ENCODE measurements at places on chromosomes 12 and 14.

DNA sequence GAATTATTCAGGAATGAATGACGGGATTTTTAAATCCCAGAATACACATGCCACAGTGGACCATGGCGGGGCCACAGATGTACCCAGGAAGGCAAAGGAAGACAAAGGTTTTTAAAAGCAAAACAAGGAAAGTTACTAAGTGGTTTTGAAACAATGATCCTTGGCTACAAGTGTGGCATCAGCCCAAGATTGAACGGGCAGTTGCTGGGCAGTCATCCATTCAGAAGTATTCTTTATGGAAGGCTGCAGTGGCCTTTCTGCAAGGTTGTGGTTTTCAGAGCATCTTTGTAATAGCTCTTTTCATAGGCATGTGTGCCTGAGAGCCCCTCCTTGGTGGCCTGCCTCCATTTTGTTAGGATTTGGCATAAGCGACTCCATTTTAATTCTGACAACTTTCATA is 13.4 kb upstream of the IFI27 start:
- DNase-seq, result no peak

- DNase-seq, result no peak
Measured at GRCh38 chr12:11891346-11891745, 179.4 kb upstream of the BCL2L14 start.

DNA sequence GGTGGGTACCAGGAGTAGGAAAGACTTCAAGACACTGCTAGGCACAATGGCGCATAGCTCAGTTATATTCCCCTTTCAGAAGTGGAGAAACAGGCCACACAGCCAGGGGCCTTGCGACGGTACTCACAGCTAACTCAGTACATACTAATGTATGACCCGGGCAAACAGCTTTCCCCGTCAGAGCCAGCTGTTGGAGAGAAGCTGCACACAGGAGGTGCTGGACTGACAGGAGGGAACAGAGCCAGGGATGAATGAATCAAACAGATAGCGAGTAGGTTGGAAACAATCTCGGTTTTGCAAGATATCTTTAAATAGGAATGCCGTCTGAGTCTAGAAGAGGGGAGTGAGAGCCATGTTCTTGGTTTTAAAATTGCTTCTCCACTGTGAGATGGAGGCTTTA is 45.5 kb downstream of the PRIMA1 start:
- no peak for DNase-seq

DNA sequence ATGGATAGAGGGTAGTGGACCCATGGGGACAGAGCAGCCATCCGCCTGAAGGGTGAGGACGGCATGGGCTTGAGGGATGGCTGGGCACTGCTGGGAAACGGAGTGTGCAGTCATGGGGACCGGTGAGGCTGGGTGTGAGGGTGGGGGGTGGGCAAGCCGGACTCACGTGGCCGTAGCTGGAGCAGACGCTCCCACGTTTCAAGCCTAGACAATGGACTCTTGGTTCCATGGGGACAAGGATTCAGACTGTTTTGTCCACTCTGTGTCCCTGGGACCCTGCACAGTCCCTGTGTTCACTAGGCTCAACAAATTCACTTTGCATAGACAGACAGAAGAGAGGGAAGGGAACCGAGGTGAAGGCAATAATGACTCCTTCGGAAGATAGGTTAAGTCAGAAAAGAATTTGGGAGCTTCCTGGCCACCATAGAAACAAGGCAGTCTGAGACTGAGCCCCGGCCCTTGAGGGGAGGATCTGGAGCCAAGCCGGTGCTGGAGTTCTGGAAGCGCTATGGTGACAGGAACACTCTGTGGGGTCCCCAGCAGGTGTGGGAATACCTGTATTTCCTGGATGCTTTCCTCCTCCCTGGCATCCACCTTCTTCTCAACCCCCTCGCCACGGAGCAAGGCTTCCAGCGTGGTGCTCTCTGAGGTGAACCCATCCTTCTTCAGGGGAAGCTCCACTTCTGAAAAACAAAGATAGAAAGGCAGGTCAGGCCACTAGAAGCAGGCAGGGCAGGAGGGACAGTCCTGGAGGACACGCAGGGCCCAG is 162.5 kb downstream of the DPF3 start:
- DNase-seq, result no peak

DNA sequence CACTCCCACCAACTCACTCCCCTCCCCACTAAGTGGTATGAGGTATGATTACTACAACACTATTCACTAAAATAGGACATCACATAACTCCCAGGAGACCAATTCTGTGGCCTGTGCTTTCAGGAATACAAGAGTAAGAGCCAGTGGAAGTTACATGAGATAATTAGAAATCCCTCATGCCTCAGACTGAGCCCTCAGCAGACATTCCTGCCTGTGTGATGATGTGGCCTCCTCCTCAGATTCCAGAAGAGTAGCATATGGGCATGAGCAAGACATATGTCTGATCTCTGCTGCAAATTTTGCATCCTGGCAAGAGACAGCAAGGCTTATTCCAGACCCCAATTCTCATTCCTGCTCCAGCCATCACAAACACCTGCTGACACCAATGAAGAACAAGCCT is 46.0 kb upstream of the BMP4 start:
- no peak for DNase-seq

DNA sequence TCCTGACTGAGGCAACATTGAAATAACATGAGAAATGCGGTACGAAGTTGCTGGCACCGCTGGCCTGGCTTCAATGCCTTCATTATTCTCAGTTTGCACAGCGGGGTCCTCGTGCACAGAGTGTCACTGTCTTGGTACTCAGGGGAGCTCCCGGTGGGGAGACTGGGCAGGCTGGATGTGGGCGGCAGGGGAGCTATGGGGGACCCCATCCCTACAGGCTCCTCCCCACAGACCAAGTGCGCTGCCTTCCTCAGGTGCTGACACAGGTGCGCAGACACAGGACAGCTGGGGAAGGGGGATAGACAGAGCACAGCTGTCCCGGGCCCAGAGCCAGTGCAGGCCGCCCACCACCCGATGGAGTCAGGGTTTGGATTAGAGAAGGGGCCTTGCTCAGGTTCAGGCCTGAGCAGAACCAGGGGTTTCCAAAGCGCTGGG is 270.1 kb downstream of the ADGRD1 start:
- no peak for DNase-seq

- DNase-seq, result no peak
Measured at GRCh38 chr12:45102818-45103217, 51.9 kb upstream of the DBX2 start.

GRCh38 chr12:38289396-38289795 is 27.2 kb upstream of the ALG10B start:
- no peak for DNase-seq

All from NCI-H774 (cell line).